ENCODE measurements at places on chromosomes 4 and X.

GRCh38 chr4:85994576-85994975 is 365.3 kb downstream of the MAPK10 start:
- no peak for DNase-seq

DNA sequence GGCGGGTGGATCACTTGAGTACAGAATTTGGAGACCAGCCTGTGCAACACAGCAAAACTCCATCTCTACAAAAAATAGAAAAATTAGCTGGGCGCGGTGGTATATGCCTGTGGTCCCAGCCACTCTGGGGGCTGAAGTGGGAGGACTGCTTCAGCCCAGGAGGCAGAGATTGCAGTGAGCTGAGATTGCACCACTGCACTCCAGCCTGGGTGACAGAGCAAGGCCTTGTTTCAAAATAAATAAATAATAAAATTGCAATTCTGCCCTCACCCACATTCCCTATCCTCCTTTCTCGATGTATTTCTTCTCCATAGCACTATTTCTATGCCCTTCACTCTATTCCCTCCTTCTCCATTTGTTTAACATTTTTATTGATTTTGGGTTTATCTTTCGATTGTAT is 8.7 kb upstream of the SLAIN2 start:
- no peak for DNase-seq

DNA sequence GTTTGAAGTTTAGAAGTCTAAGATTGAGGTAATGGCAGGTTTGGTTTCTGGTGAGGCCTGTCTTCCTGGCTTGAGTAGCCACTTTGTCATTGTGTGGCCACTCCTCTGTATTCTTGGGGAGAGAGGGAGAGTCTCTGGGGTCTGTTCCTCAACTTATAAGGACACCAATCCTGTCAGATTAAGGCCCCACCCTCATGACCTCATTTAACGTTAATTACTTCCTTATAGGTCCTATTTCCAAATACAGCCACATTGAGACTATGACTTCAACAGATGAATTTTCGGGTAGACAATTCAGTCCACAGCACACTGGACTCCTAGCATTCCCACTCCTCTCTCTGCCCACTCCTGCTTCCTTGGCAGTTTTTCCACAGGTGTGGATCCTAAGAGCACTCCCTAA is 350.8 kb upstream of the CASK start:
- no peak for DNase-seq

DNA sequence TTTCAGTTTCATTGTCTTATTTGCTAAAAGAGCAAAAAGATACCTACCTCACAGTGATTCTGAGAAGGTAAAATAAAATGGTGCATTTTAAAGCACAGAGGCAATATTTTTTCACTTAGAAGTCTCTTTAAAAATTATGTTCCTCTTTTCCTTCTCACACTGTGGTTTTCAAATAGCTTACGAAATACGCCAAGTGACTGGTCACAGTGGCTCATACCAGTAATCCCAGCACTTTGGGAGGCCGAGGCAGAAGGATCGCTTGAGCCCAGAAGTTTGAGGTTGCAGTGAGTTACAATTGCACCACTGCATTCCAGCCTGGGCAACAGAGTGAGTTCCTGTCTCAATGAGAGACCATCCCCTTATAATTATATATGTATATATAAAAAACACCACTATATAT is 372.6 kb downstream of the FBXO8 start:
- no peak for DNase-seq

DNA sequence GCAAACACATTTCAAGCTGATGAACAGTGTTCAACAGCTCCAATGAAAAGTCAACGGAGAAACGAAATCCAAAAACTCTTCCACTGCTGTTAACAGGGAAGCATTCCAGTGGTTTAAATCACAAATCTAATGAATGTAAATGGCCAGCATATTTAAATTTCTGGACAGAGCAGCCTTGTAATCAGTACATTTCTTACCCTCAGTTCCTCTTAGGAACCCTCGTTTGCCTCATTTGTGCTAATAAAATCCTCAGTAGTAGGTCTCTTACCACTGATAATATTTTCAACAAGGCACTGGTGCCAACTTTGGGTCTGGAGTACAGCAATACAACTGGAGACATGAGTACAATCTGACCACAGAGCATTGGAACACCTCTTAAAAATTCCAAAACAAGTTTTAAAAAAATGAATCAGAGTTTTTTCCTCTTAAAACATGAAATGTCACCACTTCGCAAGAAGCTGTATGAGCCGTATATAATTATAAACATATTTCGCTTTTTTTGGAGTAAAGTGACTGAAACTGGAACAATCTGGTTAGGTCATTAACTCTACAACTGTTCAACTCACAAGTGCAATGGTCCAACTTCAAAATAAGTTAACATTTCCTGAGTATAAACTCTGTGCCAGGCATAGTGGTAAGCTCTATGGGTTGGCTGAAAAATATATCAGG is 211.2 kb downstream of the CPEB2 start:
- DNase-seq = no peak

- peak; percentile 77 for DNase-seq
Measured at GRCh38 chr4:6974138-6974848, 64.7 kb downstream of the TBC1D14 start.

GRCh38 chr4:75708218-75708691 is 16.1 kb upstream of the USO1 start:
- DNase-seq = no peak

DNA sequence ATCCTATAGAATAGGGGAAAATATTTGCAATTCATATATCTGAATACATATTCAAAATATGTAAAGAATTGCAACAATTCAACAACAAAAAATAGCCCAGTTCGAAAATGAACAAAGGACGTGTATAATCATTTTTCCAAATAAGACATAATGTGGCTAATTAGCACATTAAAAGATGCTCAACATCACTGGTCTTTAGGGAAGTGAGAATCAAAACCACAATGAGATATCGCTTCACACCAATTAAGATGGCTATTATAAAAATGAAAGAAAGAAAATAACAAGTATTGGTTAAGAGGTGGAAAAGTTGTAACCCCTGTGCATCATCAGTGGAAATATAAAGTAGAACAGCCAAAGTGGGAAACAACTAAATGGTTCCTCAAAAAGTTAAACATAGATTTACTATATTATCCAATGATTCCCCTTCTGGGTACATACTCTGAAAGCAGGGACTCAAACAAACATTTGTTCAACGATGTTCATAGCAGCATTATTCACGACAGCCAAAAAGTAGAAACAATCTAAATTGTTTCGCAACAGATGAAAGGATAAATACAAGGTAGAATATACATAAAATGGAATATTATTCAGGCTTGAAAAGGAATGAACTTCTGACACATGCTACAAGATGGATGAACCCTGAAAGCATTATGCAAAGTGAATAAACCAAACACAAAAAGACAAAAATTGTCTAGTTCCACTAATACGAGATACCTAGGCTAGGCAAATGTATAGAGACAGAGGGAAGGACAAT is 12.7 kb downstream of the FAM13A start:
- DNase-seq = no peak

DNA sequence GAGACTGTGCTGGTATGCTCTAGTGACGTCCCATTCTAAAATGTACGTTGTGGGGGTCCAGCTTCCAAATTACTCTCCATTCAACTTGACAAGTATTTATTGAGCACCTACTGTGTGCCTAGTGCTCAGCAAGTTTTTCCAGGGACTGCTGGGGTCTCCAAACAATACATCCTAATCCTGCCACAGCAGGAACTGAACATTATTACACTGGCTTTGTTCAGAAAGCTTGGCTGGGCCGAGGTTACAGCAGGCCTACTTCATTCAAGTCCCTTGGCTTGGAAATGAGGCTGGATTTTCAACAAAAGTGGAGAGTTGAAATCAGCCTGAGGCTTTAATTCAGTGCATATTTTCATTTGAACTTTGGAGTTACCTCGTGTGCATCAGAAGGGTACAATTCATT is 78.0 kb downstream of the GUCY2F start:
- DNase-seq = no peak

GRCh38 chr4:118741301-118741855 is 56.2 kb downstream of the METTL14 start:
- DNase-seq = no peak

DNA sequence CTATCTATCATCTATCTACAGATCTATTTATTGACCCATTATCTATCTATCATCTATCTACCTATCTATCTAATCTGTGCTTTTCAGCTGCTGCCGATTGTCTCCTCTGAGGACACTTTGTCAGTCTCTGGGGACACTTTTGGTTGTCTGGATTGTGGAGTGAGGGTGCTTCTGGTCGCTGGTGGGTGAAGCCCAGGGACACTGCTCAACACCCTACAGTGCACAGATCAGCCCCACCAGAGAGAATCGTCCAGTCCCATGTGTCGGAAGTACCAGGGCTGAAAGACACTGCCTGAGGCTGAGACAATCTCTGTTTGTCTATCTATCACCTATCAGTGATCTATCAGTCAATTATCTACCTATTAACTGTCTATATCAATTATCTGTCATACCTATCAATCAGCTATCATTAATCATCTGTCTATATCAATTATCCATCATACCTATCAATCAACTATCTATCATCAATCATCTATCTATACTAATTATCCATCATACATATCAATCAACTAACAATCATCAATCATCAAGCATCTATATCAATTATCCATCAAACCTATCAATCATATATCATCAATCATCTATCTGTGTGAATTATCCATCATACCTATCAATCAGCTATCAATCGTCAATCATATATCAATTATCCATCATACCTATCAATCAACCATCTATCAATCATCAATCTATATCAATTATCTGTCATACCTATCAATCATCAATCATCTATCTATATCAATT is 70.0 kb upstream of the PPP2R3B start:
- DNase-seq = no peak

GRCh38 chr4:97987019-97987648 is 156.1 kb downstream of the STPG2 start:
- DNase-seq = peak; percentile 63
